Activated CD4-positive, CD25-positive, alpha-beta regulatory T cell treated with anti-CD3 and anti-CD28 coated beads, Interleukin-2, amount 50 U/mL, for 24 hours (primary cell): ENCODE measurements at places on chromosomes 16 and 17.

- ATAC-seq, result no peak
These were observed 62.0 kb upstream of the AMZ2 start for GRCh38 chr17:68185820-68186219.

DNA sequence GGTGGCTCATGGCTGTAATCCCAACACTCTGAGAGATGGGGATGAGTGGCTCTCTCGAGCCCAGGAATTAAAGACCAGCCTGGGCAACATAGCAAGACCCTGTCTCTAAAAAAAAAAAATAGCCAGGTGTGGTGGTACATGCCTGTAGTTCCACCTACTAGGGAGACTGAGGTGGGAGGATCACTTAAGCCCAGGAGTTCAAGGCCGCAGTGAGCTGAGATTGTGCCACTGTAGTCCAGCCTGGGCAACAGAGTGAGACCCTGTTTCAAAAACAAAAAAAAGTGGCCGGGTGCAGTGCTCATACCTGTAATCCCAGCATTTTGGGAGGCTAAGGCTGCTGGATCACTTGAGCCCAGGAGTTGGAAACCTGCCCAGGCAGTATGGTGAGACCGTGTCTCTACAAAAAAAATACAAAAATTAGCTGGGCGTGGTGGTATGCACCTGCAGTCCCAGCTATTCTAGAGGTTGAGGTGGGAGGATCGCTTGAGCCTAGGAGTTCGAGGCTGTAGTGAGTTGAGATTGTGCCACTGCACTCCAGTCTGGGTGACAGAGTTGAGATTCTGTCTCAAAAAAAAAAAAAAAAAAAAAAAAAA is 3.0 kb downstream of the C16orf54 start:
- no peak for ATAC-seq

GRCh38 chr17:35849469-35850348 is 19.0 kb downstream of the HEATR9 start:
- ATAC-seq, result peak; percentile 48

- ATAC-seq, result no peak
These were observed 16.2 kb upstream of the PSMD7 start for GRCh38 chr16:74280448-74280847.

- no peak for ATAC-seq
These were observed 19.9 kb downstream of the TEX14 start for GRCh38 chr17:58671969-58672368.

- no peak for ATAC-seq
These were observed 702 bp downstream of the PHF23 start for GRCh38 chr17:7238420-7239090.

GRCh38 chr16:84811529-84811928 is 8.3 kb upstream of the CRISPLD2 start:
- ATAC-seq, result no peak

DNA sequence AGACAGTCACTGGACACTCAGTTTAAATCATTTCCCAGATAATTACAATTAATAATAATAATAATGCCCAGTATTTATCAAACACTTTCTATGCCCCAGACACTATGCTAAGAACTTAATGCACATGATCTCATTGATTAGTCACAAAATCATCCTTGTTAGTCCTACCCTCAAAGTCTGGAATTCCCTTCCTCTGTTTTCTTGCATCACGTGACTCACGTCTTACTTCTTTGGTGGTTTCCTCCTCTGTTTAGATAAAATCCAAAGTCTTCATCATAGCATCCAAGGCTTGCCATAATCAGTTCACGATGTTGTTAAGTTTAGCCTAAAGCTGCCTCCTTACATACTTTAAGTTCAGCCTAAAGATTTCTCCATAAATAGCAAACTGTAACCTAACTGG is 471.9 kb downstream of the PMP22 start:
- no peak for ATAC-seq

- ATAC-seq, result no peak
These were observed 53.1 kb upstream of the ABCC11 start for GRCh38 chr16:48300391-48300856.

GRCh38 chr17:10073941-10074340 is 124.5 kb downstream of the GAS7 start:
- no peak for ATAC-seq

- no peak for ATAC-seq
These were observed 120.5 kb downstream of the ZFHX3 start for GRCh38 chr16:72927199-72928089.

DNA sequence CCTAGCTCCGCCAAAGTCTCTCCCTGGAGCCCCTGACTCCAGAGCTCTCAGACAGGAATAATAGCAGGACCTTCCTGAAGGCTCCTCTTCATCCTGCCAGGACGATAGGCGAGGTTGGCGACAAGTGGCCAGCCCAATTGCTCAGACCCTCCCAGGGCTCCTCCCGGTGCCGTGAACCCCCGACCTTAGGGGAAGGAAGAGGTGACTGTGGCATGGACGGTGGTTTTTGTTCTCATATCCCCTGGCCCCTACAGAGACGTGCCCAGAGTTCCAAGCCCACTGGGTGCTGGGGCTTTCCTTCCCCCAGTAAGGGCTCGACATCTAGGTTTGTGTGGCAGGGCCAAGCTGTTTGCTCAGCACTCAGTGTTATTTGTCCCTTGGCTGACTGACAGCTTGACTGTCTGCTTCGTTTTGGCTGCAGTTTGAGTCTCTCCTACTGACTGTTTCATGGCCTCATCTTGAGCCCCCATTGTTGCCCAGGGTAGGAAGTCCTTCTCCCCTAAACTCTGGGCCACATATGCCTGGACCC is 4.6 kb upstream of the ADCY7 start:
- no peak for ATAC-seq

- no peak for ATAC-seq
These were observed 8.4 kb upstream of the CDRT4 start for GRCh38 chr17:15475631-15476354.

DNA sequence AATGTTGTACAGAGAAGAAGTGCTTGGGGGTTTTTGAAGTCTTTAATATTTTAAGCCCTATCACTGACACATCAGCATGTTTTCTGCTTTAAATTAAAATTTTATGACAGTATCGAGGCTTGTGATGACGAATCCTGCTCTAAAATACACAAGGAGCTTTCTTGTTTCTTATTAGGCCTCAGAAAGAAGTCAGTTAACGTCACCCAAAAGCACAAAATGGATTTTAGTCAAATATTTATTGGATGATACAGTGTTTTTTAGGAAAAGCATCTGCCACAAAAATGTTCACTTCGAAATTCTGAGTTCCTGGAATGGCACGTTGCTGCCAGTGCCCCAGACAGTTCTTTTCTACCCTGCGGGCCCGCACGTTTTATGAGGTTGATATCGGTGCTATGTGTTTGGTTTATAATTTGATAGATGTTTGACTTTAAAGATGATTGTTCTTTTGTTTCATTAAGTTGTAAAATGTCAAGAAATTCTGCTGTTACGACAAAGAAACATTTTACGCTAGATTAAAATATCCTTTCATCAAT is 57.8 kb downstream of the HLF start:
- ATAC-seq, result no peak

DNA sequence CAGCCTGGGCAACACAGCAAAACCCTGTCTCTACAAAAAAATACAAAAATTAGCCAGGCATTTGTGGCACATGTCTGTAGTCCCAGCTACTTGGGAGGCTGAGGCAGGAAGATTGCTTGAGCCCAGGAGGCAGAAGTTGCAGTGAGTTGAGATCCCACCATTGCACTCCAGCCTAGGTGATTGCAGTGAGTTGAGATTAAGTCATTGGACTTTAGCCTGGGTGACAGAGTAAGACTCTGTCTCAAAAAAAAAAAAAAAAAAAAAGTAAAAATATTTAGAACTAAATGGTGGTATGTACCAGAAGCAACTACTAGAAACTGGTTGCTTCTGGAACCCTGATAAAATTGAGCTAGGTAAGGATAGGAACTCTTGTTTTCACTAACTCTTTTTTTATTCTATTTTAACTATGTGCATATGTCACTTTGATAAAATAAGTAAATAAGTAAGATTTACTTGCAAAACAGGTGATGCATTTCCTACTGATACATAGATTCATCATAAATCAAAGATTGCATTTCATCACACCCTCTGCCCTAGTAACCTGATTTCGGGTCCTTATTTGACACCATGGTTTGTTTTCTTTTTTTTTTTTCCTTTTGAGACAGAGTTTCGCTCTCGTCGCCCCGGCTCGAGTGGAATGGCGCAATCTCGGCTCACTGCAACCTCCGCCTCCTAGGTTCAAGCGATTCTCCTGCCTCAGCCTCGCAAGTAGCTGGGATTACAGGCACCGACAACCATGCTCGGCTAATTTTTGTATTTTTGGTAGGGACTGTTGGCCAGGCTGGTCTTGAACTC is 66.0 kb downstream of the USP32 start:
- ATAC-seq, result no peak

DNA sequence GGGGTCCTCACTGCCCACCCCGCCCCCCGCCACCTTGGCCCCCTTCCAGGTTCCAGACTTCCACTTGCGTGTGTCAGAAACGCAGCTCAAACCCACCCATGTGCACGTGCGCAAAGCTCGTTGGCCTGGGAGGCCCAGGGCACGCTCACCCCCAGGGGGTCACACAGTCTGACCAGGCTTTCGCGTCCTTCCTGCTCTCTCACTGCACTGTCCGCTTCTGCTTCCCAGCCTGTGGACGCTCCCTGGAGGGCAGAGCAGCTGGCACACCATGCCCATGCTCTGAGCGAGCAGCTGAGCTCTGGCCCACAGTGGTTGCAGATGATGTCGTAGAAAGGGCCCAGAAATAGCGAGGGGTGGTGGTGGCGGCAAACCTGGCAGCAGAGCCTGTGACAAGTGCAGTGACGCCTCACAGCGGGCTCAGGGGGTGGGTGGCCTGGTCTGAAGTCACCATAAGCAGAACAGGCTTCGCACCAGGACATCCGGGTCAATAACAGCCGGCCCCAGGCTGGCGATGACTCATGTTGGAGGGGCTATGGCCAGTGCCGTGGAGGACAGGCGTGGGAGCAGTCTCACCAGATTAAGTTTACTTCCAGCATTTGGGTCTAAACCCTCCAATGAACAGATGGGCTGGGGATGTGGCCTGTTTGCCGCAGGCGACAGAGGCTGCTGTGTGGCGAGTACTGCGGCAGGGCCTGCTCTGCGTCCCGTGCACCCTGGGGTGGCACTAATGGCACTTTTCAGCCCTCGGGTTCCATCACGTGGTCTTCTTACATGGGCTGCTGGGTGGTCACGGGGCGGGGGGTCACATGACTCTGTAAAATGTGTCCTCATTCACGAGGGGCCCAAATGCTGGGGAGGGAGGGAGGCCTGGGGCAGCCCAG is 49.0 kb downstream of the NT5M start:
- no peak for ATAC-seq

- ATAC-seq, result no peak
These were observed 70.2 kb downstream of the ANKRD11 start for GRCh38 chr16:89420204-89420603.

GRCh38 chr16:85916141-85916890 is 17.4 kb downstream of the IRF8 start:
- ATAC-seq, result no peak

- no peak for ATAC-seq
These were observed 29.9 kb downstream of the AP1G1 start for GRCh38 chr16:71778780-71779179.

DNA sequence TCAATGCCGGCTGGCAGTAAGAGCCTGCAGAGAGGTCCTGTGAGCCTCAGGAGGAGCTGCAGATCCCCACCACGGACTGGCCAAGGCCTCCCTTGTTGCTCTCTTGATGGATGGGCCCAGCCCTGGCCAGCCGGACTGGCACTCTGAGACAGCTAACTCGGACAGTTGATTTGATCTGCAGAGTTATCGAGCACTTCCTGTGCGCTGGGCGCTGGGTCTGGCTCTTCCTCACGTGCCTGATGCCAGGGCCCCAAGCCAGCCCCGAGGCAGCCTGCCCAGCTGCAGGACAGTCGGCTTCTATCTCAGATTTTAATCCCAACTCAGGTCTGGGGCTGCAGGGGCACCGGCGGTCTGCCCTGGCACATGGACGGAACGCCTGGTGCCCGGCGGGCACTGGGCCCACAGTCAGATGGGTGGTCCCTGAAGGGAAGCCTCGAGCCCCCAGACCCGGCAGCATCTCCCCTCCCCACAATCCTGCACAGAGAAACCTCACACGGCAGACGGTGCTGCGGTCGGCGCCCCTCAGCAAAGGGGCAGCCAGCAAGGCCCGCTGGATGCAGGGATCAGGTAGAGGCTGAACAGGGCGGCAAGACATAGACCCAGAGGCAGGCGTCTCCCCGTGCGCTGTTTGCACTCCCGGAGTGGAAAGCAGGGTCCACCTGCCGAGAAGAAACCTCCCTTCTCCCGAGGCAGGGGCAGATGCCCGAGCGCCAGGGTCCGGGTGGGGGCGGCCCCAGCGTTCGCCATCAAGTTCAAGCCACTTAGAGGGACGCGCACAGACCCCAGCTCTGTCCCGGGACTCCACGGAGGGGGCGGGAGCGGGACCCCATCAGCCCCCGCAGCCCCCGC is 34.0 kb downstream of the TIMM22 start:
- ATAC-seq, result no peak

DNA sequence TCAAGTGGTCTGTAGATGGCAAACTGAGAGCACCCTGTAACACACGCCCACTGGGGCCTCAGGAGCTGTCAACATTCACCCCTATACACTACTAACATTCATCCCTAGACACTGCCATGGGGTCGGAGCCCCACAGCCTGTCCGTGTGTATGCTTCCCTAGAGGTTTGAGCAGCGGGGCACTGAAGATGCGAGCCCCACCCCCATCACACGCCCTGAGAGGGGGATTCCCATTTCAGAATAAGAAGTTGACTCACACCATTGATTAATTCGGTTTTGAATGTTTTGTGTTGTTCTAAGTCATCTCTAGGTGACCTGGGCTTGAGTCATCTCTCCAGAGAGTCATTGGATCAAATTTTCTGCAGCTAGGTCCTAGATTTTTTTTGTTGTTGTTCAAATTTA is 37.3 kb upstream of the MMD start:
- ATAC-seq, result peak; percentile 99

GRCh38 chr17:8066841-8067775 is 20.4 kb downstream of the ALOX12B start:
- no peak for ATAC-seq

- no peak for ATAC-seq
These were observed 205.2 kb upstream of the CHMP6 start for GRCh38 chr17:80786470-80786869.

DNA sequence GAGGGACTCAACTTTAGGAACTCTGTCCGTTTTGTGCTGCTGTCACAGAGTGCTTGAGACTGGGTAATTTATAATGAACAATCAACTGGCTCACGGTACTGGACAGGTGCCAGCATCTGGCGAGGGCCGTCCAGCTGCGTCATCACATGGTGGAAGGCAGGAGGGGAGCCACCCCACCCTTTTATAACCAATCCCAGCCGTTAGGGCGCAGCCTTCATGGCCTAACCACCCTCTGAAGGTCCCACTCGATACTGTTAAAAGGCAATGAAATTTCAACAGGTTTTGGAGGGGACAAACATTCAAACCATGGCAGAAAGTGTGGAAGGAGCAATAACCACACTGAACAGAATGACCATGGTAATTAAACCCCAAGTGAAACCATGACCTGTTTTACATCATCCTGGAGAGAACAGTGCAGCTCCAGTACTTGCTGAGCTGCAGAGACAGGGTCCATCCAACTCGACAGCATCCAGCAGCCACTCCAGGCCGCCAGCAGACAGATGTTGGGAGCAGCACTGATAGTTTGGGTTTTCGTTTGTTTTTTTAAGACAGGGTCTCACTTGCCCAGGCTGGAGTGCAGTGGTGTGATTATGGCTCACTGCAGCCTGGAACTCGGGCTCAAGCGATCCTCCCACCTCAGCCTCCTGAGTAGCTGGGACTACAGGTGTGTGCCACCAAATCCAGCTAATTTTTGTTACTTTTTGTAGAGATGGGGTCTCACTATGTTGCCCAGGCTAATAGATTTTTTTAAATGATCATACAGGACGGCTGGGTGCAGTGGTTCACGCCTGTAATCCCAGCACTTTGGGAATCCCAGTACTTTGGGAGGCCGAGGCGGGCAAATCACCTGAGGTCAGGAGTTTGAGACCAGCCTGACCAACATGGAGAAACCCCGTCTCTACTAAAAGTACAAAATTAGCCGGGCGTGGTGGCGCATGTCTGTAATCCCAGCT is 11.0 kb downstream of the CHMP6 start:
- no peak for ATAC-seq
